Activated CD4-positive, CD25-positive, alpha-beta regulatory T cell (primary cell): ENCODE measurements at places on chromosomes 5 and 9.

GRCh38 chr9:110874963-110875674, 163.2 kb downstream of the LPAR1 start:
- DNase-seq: no peak

DNA sequence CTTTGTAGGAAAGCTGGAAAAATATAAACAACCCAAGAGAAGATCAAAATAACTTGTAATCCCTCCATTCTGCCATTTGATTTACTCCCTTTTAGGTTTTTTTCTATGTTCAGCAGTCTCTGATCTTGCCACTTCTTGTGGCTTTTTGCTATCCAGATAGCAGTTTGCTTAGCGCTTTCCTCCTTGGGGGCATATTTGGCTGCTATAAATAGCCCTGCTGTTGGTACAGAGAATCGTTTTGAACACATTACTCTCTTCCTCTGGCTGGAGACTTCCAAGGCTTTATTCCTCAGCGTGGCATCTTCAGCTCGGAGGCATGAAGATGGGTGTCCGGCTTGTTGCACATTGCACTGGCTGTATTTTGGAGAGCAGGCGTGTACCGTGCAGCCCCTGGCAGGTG, 38.6 kb downstream of the HMCN2 start:
- no peak for DNase-seq

GRCh38 chr5:127840198-127840524, 137.0 kb downstream of the CCDC192 start:
- DNase-seq: no peak

DNA sequence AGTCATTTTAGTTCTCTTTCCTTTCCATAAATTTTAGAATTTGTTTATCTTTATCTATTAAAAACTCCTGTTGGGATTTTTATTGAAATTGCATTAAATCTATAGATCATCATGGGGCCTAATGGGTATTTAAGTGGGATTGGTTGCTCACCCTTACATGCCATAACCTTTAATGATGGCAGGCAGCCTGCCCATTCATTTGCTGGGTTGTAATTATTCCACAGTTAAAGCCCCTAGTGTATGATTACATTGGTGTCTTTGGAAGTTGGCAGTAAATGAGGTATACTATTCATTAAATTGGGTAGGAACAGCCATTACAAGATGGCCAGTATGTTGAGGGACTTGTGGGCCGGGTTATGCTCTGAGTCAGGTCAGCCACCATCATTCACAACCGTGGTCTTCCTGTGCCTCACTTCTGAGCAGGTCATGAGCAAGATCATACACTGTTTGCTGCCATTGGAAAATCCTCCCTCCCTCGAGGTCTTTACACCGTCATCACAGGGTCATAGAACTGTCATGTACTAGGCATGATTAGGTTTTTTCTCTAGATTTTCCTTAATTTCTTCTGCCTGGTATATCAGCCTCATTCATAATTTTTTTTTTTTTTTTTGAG, 59.5 kb downstream of the CYSTM1 start:
- DNase-seq: no peak

- no peak for DNase-seq
Observed at GRCh38 chr5:154519359-154519758, 41.3 kb upstream of the HAND1 start.

DNA sequence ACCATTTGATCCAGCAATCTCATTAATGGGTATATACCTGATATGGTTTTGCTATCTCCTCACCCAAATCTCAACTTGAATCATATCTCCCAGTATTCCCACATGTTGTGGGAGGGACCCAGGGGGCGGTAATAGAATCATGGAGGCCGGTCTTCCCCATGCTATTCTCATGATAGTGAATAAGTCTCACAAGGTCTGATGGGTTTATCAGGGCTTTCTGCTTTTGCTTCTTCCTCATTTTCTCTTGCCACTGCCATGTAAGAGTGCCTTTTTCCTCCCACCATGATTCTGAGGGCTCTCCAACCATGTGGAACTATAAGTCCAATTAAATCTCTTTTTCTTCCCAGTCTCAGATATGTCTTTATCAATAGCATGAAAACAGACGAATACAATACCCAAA, 74.5 kb upstream of the APC start:
- DNase-seq: no peak

DNA sequence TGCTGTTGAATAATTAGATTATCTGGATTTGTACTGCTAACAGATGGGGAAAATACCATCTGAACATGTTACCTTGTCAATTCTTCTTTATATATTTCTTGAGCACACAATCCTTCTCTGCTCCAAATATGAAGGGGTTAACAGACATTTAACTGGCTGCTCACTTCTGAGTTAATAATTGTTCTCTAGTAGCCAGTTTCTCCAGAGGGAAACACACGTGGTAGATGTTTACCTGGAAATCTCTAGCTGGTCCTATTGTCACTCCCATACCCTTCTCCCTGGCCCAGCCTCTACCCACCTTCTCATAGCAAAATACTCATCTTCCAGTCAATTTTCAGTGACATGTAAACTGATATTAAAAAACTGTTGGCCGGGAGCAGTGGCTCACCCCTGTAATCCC, 101.5 kb upstream of the ZNF462 start:
- no peak for DNase-seq

DNA sequence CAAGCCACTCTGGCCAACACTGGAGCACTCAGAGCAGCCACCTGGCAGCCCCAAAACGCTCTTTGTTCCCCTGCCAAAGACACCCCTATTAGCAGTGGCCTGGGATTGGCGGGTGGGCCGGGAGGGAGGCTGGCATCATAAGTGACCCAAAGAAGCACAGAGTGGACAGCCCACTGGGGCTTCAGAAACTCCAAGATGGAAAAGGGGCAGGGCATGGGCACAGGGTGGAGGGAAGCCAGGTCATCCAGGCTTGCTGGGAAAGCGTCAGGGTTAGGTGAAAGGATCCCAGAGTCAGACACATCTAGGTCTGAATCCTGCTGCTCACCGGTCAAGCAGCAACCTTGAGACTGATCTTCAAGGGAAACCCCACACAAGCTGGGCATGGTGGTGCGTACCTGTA, 14.8 kb downstream of the EEIG1 start:
- DNase-seq: no peak

DNA sequence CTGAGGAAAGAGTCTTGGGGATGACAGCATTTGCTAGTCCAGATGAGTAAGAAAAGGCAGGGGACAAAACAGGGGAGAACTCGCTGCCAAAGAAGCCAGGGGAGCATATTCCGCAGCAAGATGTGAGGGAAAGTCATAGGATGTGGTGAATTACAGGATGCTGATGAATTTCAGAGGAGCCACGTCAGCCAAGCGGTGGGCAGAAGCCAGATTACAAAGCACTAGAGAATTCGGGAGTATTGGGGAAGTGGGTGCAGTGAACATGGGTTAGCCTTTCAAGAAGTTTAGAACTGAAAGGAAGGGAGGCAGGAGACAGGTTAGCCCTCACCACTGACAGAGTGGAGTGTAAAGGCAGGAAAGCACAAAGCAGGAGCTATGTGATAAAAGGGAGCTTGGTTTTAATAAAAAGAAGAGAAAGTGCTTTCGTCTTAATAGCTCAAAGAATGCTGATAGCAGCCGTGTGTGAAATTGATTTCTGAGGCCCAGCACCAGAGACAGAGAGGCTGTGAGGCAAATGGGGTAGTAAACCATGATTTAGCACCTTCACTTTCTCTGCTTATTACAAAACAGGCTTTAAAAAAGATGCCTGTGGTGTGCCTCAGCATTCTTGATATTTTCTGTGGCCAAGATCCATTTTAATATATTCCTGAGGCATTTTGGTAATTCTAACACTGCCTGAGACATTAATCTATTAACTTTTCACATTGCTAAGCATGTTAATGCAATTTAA, 16.9 kb downstream of the ADAMTSL1 start:
- no peak for DNase-seq

GRCh38 chr5:103467831-103468230, 94.8 kb downstream of the NUDT12 start:
- DNase-seq: no peak

DNA sequence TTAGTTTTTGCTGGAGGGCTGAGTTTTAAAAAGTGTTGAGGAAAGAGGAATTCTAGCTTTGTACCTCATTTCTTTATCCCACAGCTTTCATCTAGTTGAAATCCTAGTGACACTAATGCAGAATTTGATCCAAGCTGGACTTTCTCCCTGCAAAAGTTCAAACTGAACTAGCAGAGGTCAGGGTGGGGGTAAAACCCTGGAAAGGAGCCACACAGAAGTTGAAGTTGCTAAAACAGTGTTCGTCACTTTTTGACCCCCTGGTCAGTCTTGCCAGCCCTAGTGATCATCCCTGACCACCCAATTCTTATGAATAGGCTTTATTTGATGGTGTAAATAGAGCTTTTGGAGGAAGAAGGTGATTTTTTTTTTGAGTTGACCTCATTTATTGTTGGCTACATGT, 390.4 kb downstream of the TMEM38B start:
- no peak for DNase-seq

- no peak for DNase-seq
Observed at GRCh38 chr9:34240006-34240405, 61.2 kb downstream of the UBAP1 start.

DNA sequence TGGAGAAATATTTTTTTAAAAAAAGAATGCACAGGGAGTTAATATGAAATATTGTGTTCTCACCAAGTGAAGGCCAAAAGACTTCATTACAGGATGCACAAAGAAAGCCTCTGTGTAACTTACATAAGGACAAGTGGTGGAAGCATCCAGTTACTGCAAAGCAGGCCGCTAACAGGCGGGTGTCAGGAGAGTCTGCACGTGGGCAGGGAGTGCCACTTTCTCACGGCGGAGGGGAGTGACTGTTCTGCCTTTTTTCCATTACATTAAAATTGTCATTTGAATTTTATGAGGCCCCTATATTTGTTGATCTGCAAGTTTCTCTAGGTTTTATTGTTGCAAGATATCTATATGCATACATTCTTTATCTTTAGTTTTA, 28.1 kb upstream of the SPATA31E1 start:
- no peak for DNase-seq

DNA sequence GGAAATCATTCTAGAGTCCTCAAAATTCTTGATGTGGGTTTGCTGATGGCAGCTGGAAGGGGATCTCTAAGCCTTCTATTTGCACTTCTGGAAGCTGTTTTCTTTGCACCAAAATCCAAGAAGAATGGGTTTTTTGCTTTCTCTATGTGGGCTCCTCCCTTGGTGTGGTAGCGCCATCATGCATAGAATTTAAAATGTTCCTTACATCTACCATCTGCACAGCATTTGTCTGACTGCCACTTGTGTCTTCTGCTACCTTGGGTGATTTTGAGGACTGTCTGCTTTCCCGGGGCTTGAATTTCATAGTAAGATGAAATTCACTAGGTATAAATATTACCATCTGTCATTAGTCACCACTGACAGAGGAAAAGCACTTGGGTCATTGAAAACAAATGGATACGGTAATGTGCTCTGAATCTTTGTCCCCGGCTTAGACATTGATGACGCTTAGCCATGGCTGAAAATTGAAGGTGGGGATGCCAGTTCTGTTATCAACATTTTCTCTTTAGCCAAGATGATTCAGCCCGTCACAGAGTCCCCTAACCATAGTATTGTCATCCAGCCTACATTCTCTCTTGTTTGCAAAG, 30.0 kb downstream of the SNX30 start:
- no peak for DNase-seq

DNA sequence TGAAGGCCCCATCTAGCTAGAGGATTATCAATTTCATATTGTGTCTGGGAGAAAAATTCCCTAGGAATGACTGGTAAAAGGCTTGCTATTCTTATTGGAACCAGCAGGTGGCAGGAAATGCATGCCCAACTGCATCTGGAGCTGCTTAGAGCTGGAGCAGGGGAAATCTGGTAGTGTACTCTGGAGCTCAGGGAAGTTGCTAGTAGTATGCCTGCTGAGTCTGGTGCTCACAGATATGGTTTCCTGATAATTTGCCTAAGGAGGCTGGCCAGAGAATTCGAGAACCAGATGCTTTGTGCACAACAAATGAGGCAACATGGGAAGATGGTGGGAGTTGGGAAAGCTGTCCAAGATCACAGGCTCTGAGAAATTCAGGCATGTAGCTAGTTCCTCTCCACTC, 53.7 kb downstream of the G3BP1 start:
- DNase-seq: no peak

DNA sequence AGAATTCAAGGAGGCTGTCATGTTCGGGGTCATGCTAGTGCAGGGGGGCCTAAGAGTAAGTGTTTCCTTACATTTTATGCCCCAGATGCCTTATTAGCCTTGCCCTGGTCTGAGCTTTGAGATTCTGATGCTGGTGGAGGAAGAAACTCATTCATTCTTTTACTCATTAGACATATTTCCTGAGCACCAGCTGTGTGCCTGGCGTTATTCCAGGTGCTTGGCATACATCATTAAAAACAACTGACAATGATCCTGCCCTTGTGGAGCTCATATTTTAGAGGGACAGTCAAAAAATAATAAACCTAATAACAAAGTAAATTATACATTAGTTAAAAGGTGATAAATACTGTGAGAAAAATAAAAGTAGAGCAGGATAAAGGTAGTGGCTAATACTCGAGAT, 138.9 kb upstream of the SGCD start:
- no peak for DNase-seq

- no peak for DNase-seq
Observed at GRCh38 chr9:83062651-83063527, at the start of gene RASEF. TSS of gene RASEF (minus strand) at chr9:83063142. CDS start at chr9:83062867, 275 bp downstream.

DNA sequence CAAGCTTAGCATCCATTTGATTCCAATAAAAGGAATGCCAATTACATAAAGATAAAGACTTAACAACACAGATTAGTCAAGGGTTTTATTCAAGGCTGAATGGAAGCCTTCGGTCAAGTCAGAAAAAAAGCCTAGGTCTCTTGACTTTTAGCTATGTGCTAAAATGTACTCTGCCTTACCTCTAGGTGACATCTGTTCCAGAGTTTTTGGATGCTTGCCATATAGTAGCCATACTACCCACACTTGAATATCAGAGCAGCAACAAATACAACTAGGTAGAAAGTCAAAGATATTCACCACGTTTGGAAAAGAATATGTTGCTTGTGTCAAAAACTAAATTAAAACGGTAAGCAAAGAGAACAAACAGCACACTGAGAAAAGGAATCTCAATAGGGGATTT, 484.7 kb downstream of the ELAVL2 start:
- no peak for DNase-seq

- no peak for DNase-seq
Observed at GRCh38 chr9:87569008-87569509, 71.4 kb downstream of the DAPK1 start.

DNA sequence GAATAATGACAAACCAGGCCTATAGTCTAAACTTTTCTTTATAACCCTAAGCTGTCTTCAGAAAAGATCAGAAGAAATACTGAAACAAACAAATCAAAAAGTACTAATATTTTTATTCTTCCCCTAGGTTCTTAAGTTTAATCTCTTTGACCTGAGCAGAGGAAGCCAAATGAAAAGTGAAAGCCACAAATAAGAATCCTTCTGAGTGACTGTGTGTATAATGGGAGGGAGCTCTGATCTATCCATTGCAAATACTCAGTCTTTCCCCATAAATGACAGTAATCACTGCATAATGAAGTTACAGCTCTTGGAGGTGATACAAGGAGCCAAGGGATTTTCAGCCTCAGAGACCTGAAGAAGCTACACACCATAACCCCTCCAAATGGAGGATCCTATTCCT, 126.9 kb upstream of the ATP10B start:
- no peak for DNase-seq

GRCh38 chr9:84697509-84698114, 28.1 kb downstream of the NTRK2 start:
- DNase-seq: no peak
